ENCODE measurements at places on chromosomes 2 and 18. TPM values are rescaled to one million over a fixed set of nuclear protein-coding genes. Genes with fewer than 3 reads are reported as not detected.

DNA sequence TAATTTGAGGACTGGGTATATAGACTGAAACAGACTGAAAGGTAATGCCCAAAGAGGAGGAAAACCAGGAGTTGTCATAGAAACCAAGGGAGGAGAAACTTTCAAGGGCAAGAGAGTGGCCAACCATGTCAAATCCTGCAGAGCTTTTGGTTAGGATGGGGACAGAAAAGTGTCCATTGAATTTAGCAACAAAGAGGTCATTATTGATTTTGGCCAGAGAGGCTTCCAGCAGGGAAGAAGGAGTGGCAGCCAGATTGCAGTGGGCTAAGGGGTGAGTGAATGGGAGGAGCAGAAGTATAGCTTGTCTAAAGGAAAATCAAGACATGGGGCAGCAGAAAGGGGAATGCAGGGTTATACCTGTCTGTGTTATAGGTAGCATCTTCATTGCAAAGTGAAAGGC lies 194.0 kb downstream of the CAMKMT start:
- H3K4me1 ChIP-seq = no peaks in the 10 kb centered on the region
- no peak for DNase-seq
- no peaks in the 10 kb centered on the region for H3K36me3 ChIP-seq
- no peak overlapping the region for H3K27ac ChIP-seq

Gene UGT1A10
- not detected for total RNA-seq

Gene DHX57
- 23.5 TPM for total RNA-seq

DNA sequence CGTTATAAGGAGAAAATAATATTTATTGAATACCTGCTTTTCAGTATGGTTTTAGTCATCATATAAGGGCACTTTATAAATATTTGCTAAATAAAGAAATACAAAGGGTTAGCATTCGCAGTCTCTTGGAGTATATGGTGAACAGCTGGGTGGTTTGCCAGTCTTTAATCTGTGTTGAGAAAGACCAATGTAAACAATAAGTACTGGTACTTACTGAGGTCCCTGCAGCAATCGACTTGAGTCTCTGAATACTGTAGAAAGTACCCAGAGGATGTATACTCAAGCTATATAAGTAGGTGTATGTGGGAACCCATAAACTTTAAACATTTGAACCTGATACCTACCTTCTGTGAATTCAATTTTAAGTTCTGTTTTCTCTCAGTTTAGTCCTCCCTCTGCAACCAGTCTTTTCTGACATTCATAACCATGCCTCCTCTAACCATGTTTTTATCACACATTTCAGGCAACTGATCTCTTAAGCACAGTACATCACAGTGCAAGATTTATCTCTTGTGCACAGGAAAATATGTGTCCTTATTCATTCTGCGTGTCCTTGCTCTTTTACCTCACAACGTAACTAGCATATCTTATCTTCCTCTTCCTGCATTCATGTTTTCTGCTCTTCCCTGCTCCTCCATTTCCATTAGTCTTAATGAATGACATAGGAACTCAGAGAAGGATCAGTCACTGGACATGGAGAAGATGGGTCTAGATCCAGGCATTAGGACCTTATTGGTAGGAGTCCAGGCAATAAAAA lies 21.7 kb downstream of the C18orf63 start:
- H3K36me3 ChIP-seq = no peaks in the 10 kb centered on the region
- no peak overlapping the region for H3K27ac ChIP-seq
- no peaks in the 10 kb centered on the region for H3K4me1 ChIP-seq
- no peaks in the 10 kb centered on the region for H3K27me3 ChIP-seq
- H3K4me3 ChIP-seq = no peak overlapping the region

Data from CD4-positive, alpha-beta memory T cell (primary cell).